ENCODE measurements at places on chromosomes 16 and 17. TPM values are rescaled to one million over a fixed set of nuclear protein-coding genes. Genes with fewer than 3 reads are reported as not detected.

The CBX2 gene
- total RNA-seq: 12.8 TPM

The SP6 gene
- total RNA-seq: 0.28 TPM

The METRN gene
- total RNA-seq: 21.9 TPM

The ZNF594 gene
- total RNA-seq: 12.2 TPM

The SPNS2 gene
- total RNA-seq: 3.4 TPM

The GAA gene
- total RNA-seq: 30.4 TPM

The ABCA8 gene
- 0.76 TPM for total RNA-seq

The NUPR1 gene
- 29.6 TPM for total RNA-seq

The KRT33A gene
- 0.66 TPM for total RNA-seq

The CNGB1 gene
- total RNA-seq: 0.19 TPM

The CLEC3A gene
- 0.14 TPM for total RNA-seq

The KRTAP2-3 gene
- not detected for total RNA-seq

The TMUB2 gene
- total RNA-seq: 21.4 TPM

The CACNG1 gene
- 0.42 TPM for total RNA-seq

The BEAN1 gene
- total RNA-seq: 0.05 TPM

The PPY gene
- 0.33 TPM for total RNA-seq

The KRTAP9-2 gene
- not detected for total RNA-seq

The PRR35 gene
- under 0.01 TPM for total RNA-seq

The TBC1D24 gene
- 3.5 TPM for total RNA-seq

The NSMCE1 gene
- 79.9 TPM for total RNA-seq

The C17orf100 gene
- 0.90 TPM for total RNA-seq

The AOC3 gene
- total RNA-seq: 1.2 TPM

The GDPD1 gene
- total RNA-seq: 4.5 TPM

The CCL7 gene
- 0.47 TPM for total RNA-seq

The KCNAB3 gene
- total RNA-seq: 1.2 TPM

The YBX2 gene
- 0.66 TPM for total RNA-seq

The SP2 gene
- 1.3 TPM for total RNA-seq

The ZNF785 gene
- 5.0 TPM for total RNA-seq

The DPEP2 gene
- total RNA-seq: 5.6 TPM

The ALOX12 gene
- total RNA-seq: under 0.01 TPM

The NXPH3 gene
- 0.52 TPM for total RNA-seq

The GNG13 gene
- not detected for total RNA-seq

The FZD2 gene
- total RNA-seq: 0.80 TPM

The DDX52 gene
- 17.4 TPM for total RNA-seq

The KRT12 gene
- total RNA-seq: 0.52 TPM

The CIAPIN1 gene
- total RNA-seq: 49.8 TPM

The TEKT5 gene
- total RNA-seq: 0.24 TPM

The FOXN1 gene
- 5.4 TPM for total RNA-seq

The TTYH2 gene
- total RNA-seq: 8.7 TPM

The CHD9 gene
- total RNA-seq: 43.7 TPM

The C17orf67 gene
- 8.0 TPM for total RNA-seq

Measured in thymus (tissue), 14 donors.